Esophagus muscularis mucosa (tissue), 4 donors: ENCODE measurements at places on chromosomes 2 and 18. TPM values are rescaled to one million over a fixed set of nuclear protein-coding genes. Genes with fewer than 3 reads are reported as not detected.
A peak's percentile ranks its signal among the peaks of the same experiment; 100 is the strongest.

DNA sequence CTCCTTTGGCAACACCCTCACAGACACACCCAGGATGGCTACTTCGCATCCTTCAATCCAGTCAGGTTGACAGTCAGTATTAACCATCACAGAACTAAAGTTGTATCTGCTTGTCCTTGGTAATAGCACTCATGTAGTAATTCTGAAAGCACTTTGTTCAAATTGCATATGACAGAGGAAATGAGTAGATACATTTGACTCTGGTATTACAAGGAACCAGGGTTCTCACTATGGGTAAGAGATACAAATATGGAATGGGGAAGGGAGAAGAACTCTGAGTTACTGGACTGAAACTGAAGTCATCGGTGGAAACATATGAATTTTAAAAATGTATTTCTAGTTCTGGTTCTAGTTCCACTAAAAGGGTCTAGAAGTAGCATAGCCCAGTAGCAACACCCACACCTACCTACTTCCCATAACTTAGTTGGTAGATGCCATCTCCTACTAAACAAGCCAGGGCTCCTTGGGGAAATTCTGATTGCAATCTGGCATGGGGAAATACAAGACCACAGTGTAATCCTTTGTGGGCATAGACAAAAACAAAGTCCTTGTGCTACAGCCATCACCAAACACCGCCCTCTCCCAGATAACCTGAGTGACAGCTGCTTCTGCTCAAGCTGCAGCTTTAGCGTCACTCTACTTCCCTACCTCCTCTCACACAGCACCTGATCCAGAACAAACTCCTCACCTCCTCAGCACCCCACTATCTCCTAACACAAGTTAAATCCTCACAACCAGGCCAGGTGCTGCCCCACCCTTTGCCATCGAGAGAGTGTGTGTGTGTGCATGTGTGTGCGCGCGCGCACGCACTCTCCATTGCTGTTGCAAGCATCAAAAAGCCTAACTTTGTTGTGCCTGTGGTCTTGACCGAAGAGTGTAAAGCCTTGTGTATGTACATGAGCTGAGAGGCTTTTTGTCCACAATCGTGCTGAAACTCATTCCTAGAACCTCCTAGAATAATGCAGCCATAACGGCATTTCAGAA is 31.4 kb upstream of the CD226 start:
- DNase-seq: peak; percentile 62

DNA sequence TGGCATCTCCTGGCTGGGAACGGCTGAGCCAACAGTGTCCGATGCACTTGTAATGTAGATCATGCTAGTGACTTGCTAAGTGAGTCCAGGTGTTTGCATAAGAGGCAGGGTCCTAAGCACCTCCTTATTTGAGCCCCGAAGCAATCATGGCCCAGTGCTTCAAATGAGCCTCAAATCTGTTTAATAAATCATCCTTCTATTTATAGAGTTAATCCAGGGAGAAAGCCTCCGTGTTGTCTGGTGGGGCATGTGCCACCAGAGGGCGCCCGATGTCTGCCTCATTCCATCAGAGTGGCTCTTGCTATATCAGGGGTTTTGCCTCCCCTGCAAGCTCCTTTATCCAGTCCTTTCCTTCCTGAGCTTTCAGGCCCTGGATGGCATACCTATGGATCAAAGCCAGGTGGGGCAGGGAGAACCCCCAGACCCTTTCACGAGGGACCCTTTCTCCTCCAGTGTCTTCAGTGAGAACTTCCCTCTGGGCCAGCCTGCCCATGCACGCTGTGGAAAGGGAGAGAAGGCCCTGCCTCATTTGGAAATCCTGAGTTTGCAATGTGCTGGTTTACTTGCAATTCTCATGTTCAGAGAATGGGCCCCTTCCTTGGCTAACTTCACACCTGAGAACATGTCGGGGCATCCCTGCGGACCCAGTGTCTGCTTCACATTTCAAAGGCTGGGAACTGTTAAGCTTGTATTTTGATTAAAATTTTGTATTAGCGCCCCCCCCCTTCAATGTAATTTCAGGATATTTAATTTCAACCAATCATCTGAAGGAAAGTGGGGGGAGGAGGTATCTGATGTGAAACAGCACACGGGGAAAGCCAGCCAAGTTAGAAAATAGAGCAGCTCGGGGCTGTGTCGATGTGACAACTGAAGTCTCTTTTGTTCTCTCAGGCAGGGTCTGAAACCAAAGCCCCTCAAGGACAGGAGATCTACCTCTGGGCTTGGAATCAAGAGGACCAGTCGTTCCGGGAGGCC is 39.7 kb downstream of the RDH14 start:
- DNase-seq: peak; percentile 98

The SERPINB4 gene
- not detected for total RNA-seq

The FOXI3 gene
- total RNA-seq: not detected

The MRPL44 gene
- 24.7 TPM for total RNA-seq

GRCh38 chr2:63872571-63873328 is 31.1 kb downstream of the UGP2 start:
- DNase-seq: no peak

DNA sequence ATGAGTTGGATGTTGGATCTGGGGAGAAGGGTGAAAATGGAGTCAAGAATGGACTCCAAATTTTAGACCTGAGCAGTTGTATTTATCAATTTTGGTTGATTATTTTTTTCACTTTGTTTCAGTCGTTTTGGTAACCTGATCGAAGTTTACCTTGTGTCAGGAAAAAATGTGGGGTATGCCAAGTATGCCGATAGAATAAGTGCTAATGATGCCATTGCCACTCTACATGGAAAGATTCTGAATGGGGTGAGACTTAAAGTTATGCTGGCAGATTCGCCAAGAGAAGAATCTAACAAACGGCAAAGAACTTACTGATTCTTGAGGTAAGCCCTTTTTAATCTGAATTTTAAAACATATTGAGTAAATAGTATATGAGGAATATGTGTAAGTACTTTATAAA is 13.6 kb downstream of the RBM45 start:
- DNase-seq: no peak

- DNase-seq: no peak
Measured at GRCh38 chr18:59124370-59124704, 15.3 kb upstream of the SEC11C start.

DNA sequence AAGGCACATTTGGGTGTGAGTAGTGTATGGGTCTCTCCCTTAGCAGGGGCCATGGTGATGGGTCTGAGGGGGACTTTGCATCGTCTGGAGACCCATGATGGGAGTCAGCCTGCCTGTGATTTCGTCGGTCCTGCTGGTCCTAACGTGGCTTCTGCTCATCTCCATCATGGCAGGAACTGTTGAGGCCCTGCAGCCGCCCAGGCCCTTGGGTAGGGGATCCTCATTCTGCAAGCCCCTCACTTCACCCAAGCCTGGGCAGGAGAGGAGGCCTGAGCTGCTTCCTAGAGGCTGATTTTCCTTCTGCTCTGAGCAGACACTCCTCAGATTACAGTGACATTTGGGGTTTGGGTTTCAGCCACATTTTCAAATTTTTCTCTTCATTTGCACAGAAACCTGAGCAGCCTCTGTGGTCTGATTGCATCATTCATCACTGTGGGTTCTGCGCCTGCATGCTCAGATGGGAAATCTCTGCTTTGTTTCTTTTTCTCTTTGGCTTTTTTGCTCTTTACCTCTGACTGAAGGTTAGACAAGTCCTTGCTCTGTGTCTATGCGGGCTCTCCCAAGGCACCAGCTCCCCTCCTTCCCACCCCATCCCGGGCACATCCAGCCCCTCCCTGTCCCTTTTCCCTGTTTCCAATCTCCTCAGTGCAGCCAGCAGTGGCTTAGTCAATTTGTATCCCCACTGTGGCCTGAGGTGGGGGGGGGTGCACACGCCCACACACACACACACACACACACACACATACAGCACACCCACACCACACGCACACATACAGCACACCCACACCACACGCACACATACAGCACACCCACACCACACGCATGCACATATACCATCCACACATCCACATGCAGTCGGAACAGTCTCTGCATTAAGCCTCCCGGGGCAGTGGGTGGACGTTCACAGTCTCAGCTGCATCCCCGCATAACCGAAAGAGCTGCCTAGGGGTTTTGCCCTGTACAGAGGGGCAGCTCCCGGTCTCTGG is 305.4 kb upstream of the HS6ST1 start:
- no peak for DNase-seq

The DNAH6 gene
- 0.13 TPM for total RNA-seq

GRCh38 chr2:36068086-36068485 is 287.5 kb upstream of the CRIM1 start:
- DNase-seq: no peak

- DNase-seq: no peak
Measured at GRCh38 chr18:12394428-12394827, 13.3 kb upstream of the PRELID3A start.

DNA sequence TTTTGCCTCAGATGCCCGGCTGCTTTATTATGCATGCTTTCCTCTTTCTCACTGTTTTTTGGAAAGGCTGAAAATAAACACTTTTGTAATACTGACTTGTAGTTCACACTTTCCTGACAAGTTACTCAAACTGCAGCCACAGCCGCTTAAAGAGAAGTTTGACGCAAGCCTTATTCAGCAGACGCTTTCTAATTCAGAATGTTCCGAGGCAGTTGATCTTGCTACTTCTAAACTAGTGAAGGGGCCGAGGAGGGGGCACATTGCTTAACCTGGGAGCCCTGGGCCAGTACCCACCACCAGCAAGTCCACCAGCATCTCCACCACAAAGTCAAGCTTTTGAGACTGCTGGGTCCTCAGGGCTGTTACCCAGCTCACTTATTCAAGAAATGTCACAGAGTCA is 71.8 kb upstream of the SPRED2 start:
- no peak for DNase-seq

DNA sequence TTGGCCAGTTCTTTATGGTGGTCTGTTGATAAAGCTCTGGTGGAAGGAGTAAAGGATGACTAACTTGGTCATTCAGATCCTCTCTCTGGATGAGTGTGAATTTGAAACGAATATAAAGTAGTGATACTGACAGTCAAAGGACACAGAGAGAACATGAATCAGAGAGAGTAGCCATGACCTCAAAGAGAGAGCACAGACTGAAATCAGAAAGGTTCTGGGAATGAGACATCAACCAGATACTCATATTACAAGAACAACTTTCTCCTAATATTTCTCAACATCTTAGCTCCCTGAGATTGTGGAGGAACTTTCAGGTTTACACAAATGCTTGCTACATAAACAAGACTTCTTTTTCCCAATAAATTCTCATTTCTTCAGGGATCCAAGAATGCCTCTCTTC is 849.1 kb upstream of the CHAC2 start:
- no peak for DNase-seq

- DNase-seq: no peak
Measured at GRCh38 chr2:191245869-191246531, 796 bp downstream of the MYO1B start.

DNA sequence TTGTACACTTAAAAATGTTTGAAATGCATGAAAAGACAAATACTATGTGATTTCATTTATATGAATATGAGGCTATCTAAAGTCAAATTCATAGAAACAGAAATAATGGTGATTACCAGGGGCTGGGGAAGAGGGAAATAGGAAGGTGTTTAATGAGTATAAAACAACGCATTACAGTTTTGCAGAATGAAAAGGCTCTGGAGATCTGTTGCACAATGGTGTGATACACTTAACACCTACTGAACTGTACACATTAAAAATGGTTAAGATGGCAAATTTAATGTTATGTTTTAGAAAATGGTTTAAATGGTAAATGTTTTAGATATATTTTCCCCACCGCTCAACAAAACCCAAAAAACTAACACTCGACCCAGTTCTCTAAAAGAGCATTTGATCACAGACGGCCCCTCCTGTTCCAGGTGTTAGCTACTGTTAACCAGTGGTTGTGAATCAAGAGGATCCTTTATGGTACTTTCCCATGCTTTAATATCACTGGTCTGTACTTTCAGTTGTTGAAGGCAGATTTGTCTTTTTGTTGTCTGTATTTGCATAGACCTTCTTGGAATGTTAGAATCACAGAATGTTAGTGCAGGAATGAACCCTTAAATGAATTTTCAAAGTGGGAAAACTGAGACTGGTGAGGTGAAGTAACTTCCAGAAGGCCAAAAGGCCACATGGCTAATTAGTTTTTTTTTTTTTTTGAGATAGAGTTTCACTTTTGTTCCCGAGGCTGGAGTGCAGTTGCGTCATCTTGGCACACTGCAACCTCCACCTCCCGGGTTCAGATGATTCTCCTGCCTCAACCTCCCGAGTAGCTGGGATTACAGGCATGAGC is 10.2 kb downstream of the RAB10 start:
- DNase-seq: no peak

DNA sequence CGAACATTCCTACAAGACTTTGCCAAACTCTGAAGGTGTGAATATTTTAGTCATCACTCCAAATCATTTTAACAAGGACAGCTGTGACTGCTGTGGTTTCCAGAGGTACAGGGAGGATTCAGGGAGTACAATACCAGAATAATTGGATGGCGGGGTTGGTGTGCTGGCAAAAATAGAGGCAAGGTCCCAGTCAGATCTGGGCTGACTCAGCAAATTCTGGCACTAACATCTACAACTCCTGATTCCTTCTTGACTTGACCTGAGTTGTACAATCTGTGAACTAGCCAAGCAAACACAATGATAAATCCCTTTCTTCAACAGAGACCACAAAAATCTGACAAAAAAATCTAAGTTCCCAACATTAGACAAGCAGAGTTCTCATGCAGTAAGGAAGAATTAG is 40.4 kb downstream of the RMP24 start:
- DNase-seq: no peak

DNA sequence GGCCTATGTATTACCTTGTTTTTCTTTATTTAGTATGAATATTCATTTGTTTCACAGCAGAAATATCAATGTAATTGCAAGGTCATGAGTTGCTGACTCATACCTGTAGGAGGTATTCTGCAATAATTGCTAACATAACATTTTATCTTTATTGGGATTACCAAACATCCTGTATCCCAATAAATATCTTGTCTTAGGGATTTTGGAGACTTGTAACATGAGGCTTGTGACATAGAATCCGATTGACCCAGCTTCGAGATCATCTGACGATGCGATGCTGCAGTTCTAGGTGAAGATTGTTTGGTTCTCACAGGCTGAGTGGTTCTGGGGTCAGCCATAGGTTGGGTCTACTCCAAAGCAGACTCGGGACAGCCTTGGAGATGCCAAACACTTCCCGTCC is 133.4 kb upstream of the RND3 start:
- no peak for DNase-seq
